ENCODE measurements at places on chromosomes 1 and 21.

DNA sequence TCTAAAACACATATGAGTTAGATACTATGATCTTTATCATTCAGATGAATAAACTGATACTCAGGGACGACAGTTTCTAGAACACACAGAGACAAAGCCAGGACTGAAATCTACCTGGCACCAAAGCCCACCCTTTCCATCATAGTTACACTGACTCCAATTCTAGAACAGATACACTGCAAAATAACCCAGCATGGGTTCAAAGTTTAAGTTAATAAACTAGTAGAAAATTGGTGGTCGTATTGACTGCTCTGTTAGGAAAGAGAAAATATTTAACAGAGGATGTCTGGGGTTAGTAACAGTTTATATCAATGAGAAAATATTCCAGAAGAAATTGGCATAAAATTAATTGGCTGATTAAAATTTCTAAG lies 60.8 kb upstream of the BCL9 start:
- no peak for DNase-seq

DNA sequence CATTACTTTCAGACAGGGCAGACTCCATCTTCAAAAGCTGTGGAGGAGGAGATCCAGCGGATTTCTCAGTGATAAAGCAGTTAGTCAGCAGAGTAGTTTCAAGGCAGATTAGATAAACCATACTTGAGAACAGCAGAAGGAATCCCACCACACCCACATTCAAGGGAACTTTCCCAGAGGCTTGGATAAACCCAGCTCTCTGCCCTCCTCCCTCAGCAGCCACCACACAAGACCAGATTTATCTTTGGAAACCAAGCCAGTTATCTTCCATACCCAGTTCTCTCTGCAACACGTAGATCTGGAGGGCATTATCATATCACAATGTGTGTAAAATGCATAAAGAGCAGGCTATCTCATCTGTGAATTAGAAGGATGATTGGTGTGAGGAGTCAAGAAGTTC lies 40.2 kb downstream of the GFI1 start:
- no peak for DNase-seq

DNA sequence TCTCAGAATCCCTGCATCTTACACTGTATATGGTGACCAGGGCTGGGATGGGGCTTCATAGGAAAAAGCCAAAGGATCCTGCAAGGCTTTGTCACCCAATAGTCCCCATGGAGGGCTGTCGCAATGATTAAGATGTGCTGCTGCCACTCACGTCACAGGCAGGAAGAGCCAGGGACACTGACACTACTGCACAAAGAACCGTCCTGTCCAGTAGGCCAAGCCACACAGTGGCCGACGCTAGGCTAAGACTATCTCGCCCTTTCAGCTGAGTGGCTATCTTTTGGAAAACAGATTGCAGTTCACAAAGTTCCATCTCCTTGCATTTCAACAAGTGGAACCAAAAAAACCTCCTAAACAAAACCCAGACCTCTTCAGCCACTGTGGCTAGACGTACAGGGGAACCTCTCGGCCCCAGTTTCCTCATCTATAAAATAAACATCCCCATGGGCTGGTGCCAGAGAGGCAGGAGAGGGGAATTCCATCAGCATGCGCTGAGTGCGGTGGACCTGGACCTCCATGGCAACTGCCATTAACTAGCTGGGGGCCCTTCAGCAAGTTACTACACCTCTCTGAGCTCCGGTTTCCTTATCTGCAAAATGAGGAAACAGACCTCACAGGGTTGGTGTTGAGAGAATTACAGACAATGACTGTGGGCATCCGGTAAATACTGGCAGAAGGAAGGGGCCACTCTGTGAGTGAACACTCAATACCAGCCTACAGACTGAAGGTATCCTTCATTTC lies 8.7 kb downstream of the CAPZB start:
- peak; percentile 31 for DNase-seq

DNA sequence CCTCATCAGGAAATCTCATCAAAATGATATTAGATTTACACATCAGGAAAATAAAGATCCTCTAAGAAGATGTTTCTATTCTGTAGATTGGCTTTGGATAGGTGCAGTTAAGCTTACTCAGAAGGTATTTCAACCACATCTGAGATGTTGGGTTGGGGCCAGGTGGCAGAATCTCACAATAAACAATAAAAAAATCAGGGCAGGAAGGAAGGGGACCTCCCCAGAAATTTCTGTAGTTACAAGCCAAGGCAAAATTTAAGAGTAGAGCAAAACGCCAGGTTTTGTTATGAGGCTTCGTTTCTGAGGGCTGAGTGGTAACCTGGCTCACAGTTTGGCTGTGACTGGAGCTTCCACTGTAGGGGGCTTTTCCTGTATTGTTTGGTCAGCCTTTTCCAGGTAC lies 84.8 kb downstream of the HUNK start:
- DNase-seq, result no peak

DNA sequence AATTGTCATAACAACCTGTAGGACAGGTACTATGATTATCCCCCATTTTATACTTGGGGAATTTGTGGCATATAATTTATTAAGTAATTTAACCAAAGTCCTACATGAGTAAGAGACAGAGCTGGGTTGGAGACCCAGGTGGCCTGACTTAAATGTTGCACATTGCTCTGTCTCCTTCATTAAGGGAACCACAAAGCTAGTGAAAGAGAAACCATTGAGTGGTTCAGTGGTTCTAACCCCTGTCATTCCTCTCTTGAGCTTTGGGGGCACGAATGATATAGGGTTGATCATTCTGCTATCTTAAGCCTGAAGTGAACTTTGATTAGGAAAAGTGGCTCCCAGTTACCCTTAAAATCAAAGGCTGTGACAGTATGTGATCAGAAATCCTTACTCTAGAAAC lies 5.3 kb upstream of the MAP3K7CL start:
- no peak for DNase-seq

Data from pons (tissue), 1 donor.